Kidney glomerular epithelial cell (primary cell): ENCODE measurements at places on chromosomes 5 and 9.
A peak's percentile ranks its signal among the peaks of the same experiment; 100 is the strongest.

DNA sequence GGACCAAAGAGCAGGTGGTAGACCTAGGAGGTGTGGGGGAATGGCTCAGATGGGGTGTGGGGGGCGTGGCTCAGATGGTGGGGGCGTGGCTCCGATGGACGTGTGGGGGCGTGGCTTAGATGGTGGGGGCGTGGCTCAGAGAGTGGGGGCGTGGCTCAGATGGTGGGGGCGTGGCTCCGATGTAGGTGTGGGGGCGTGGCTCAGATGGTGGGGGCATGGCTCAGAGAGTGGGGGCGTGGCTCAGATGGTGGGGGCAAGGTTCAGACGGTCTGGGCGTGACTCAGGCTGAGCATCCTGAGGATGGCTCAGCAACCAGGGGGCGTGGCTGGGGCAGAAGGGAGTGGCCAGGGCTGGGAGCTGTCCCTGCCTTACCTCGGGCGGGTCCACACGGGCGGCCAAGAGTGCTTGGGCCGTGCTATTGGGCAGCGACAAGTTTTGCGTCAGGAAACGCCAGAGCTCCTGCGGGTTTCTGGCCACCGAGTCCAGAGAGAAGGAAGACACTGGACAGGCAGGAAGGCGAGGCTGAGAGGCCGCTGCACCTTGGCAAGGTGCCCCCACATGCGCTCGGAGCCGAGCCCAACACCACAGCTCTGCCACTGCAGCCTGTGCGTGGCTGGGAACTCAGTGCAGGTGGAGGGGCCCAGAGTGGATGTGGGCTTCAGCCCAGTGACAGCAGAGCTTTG lies 5.9 kb downstream of the ABCA2 start:
- DNase-seq: peak; percentile 24

- no peak for DNase-seq
Observed at GRCh38 chr5:9067154-9067553, 478.7 kb downstream of the SEMA5A start.

DNA sequence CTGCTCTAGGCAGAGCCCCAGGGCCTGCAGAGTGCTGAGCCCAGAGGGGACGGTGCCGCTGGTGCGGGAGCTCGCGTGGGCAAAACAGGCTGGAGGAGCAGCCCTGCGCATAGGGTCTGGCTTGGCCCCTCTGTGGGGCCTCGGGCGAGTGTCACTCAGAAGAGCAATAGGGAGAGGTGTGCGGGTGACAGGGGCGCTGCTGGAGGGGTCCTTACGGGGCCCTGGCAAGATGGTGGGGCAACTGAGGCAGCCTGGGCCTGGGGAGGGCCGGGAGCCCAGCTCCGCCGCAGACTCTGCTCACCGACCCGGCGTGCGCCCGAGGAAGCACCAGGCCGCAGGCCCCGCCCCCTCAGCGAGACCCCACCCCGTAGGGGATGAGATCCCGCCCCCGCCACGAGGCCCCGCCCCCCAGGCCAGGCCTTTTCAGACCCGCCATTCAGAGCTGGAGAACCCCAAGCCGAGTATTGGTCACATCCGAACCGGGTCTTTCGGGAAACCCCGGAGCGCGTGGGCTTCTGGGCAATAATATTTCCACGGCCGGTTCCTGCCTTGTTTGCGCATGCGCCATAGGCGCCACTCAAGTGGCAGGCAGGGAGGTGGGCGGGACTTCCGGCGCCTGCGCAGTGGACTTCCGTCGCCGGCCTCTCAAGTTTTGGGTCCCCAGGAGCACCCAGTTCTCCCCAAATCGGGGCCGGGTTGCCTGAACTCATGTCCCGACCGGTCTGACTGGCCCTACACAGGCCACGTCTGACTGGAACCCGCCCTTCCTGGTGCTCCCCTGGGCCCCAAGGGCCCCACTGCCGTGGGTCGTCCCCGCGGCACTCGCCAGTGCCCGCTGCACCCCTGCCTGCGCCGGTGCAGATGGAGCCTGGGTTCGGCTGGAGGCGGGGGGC lies 1.3 kb upstream of the RNF208 start:
- peak; percentile 93 for DNase-seq

- DNase-seq: no peak
Observed at GRCh38 chr5:151144275-151144674, 13.3 kb downstream of the ANXA6 start.

DNA sequence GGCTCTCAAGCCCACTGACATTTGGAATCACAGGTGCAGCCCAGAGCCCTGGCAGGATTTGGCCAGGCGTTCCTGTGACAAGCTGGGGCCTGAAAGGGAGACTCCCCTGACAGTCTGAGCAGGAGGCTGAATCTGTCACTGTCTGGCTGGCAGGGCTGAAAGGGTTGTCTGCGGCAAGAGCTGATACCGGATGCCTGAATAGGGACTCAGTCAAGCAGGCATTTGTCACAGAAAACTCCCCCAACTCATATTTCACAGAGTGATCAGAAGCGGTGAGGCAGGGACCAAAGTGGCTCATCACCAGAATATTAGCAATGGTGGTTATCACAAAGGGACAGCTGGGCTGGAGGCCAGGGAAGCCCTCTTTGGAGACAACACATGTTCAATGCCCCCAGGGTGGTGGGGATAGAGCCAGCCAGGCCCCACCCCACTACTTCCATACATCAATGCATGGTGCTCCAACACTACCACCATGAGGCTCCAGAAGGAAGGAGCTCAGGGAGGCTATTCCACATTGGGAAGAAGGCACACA lies 295.5 kb downstream of the DTWD2 start:
- DNase-seq: no peak

- no peak for DNase-seq
Observed at GRCh38 chr9:90285946-90286345, 356.7 kb downstream of the DIRAS2 start.

DNA sequence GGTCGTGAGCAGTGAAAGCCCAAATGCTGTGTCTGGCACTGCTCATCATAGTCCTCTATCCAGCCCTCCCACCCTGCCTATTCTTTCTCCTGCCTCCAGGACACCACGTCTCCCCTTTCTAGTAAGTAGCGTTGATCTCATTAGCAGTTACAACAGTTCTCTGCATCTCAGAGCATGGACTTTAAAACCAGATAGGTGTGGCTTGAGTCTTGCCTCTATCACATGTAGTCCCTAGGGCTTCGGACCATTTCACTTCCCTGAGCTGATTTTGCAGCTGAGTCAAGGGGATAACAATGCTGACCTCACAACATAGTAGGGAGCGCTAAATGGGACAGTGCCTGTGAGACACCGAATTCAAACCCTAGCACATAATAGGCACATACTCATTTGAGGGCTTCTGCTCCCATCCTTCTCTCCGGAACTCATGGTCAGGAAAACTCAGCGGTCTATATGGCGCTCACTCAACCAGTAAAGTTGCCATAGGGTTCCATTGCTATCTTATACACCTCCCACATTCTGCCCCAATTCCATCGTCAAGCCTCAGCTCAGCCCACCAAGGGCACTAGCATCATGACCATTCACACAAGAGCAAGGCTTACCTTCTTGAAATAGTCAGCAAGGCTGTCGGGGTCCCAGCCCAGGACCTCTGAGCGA lies 515 bp downstream of the LCP2 start:
- no peak for DNase-seq

GRCh38 chr5:79170661-79171060 lies 59.1 kb downstream of the BHMT start:
- no peak for DNase-seq

DNA sequence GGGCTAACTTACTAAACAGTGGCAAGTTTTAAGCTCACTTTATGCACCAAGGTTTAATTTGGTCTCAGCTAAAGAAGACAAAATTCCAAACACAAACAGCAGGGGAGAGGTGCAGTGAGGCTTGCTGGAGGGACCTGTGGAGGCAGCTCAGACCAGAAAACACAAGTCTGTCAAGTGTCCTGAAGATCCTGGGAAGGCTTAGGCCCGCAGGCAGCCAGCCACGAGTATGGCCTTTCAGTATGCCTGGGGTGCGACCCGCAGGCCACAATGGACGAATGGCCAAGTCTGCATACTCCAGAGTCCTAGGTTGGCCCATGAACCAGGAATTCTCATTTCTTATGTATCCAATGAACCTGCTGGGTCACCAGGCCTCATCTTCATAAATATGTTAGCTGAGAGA lies 9.3 kb downstream of the CCNI2 start:
- no peak for DNase-seq

- DNase-seq: no peak
Observed at GRCh38 chr9:36928210-36928609, 105.9 kb downstream of the PAX5 start.

GRCh38 chr5:50325237-50325832 lies 115.8 kb downstream of the EMB start:
- DNase-seq: peak; percentile 37

- DNase-seq: no peak
Observed at GRCh38 chr5:109917966-109918365, 228.2 kb downstream of the MAN2A1 start.

- no peak for DNase-seq
Observed at GRCh38 chr5:155276231-155276630, 262.7 kb downstream of the KIF4B start.

GRCh38 chr5:17394086-17394485 lies 103.9 kb upstream of the TAF11L2 start:
- DNase-seq: no peak

GRCh38 chr5:4579679-4580078 lies 560.5 kb upstream of the ADAMTS16 start:
- no peak for DNase-seq

DNA sequence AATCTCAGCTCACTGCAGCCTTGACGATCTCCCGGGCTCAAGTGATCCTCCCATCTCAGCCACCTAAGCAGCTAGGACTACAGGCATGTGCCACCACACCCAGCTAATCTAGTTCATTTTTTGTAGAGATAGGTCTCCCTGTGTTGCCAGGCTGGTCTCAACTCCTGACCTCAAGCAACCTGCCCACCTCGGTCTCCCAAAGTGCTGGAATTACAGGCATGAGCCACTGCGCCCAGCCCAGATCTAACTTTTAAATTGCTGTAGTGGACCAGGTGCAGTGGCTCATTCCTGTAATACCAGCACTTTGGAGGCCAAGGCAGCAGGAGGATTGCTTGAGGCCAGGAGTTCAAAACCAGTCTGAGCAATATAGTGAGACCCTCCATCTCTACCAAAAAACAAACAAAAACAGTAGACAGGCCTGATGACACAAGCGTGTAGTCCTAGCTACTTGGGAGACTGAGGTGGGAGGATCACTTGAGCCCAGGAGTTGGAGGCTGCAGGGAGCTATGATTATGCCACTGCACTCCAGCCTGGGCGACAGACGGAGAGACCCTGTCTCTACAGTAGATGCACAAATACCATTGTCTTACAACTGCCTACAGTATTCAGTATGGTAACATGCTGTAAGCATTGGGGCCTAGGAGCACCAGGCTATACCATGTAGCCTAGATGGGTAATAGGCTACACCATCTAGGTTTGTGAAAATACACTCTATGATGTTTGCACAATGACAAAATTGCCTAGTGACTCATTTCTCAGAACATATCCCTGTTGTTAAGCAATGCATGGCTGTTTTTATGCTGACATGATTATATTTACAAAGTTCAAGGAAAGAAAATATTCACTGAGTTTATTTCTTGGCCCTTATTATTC lies 1.5 kb upstream of the SIT1 start:
- DNase-seq: no peak

DNA sequence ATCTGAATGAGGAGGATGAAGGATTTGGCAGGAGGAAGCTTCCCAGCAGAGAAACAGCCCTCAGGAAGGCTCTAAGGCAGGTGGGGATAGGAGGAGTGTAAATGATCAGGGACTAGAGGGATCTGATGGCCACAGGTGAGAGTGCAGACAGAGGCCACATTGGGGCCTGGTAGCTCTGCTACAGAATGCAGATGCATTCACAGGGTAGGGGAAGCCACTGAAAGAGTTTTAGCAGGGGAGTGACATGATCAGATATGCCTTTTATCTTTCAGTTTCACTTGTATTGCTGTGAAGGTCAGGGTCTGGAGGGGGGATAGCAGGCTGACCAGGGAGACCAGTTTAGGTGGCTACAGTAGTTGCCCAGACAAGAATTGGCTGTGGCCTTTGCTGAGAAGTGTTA lies 3.0 kb downstream of the TXNDC15 start:
- no peak for DNase-seq

DNA sequence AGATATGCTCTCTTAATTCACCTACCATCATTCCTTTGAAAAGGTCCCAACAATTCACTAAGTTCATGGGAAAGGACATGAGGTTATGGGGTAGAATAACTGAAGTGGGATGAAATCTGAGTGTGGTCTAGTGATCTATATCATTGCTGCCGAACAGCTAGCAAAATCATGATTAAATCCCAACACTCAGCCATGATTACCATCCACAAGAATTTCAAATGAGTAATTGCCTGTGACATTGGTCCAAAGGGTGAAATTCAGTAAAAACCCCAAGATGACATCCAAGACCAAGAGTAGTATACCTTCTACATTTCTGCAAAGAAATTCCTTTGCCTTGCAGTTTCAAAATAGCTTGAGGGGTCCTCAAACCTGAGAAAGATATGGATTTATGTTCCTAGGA lies 225.6 kb downstream of the SPOCK1 start:
- DNase-seq: peak; percentile 20

GRCh38 chr9:129595311-129595741 lies 25.6 kb downstream of the C9orf50 start:
- no peak for DNase-seq

GRCh38 chr9:121839726-121840500 lies 188.5 kb downstream of the DAB2IP start:
- no peak for DNase-seq
